ENCODE measurements at places on chromosomes 2 and 18.

DNA sequence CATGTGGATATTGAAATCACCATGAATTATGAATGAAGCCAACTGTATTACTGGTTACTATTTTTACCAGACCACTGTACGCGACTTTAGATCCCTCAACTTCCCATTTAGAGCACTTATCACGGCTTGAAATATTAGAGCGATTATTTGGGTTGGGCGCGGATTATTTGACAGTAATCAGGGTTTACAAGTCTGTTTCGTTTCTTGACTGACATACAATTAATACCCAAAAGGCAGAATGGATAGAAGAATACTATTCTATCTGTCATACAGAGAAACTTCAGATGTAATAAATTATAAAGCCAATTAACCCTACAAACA, 496 bp upstream of the NAPG start:
- no peak for DNase-seq

DNA sequence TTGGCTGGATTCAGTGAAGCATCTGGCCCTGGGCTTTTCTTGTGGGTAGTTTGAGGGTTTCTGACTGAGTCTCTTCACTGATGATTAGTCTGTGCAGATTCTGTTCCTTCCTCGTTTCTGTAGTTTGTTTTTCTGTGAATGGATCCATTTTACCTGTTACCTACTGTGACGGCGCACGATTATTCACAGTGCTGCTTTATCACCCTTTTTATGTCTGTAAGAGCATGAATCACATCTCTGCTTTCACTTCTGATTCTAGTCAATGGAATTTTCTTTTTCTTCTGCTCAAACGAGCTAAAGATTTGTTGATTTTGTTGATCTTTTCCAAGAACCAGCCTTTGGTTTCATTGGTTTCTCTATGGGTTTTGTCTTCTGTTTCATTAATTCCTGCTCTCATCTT, 60.8 kb downstream of the SLC66A2 start:
- DNase-seq, result no peak

- no peak for DNase-seq
Measured at GRCh38 chr2:21779786-21780185, 656.0 kb downstream of the TDRD15 start.

DNA sequence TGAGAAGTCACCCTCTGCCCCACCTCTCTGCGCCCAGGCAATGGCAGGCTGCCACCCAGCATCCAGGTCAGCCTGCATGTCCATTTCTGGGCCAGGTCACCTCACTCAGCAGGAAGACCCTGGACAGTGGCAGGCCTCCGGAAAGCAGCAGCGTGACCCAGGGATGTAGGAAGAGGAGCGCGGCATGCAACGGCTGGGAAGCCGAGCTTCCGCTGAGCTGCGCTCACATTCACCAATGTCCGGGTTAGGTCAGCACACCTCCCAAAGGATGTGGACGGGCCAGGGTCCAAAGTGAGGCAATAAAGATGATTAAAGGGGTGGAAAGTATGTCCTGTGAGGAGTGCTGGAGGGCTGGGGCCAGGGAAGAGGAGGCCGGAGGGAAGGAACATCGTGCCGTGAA, 174.5 kb downstream of the CTIF start:
- no peak for DNase-seq

All from kidney glomerular epithelial cell (primary cell).